Progenitor cell of endocrine pancreas (in vitro differentiated cells): ENCODE measurements at places on chromosomes 2 and 18. TPM values are rescaled to one million over a fixed set of nuclear protein-coding genes. Genes with fewer than 3 reads are reported as not detected.

MSTN gene
- 0.38 TPM in 2 replicates for total RNA-seq

ASXL3 gene
- total RNA-seq, result 18.0 and 23.0 TPM in 2 replicates

CEBPZOS gene
- total RNA-seq, result 0.84 and 1.0 TPM in 2 replicates

CCDC178 gene
- total RNA-seq, result 0.60 TPM in 1 of 2 replicates, not detected in the other

DNA sequence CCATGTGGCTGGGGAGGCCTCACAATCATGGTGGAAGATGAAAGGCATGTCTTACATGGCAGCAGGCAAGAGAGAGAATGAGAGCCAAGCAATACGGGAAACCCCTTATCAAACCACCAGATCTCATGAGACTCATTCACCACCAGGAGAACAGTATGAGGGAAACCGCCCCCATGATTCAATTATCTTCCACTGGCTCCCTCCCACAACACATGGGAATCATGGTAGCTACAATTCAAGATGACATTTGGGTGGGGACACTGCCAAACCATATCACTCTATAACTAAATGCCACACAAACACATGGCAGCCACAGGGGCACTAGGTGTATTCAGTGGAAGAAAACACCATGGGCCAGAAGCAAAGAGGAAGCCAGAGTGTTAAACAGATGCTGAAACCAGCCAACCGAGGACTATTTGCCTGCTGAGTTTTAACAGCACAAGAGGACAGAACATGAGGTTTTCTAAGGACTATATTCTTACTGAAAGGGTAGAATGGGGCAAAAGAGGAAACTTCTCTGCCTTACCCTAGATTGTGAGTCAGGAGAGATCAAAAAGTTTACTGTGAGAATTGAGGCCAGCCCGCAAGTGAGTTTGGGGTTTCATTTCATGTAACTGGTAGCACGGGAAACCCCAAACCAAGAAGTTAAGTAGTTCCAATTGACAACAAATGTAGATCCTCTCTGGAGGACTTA lies 49.2 kb downstream of the SIGLEC15 start:
- H3K27me3 ChIP-seq, result no peaks in the 10 kb centered on the region
- H3K4me3 ChIP-seq, result no peak overlapping the region
- no peak overlapping the region for H3K27ac ChIP-seq

DNA sequence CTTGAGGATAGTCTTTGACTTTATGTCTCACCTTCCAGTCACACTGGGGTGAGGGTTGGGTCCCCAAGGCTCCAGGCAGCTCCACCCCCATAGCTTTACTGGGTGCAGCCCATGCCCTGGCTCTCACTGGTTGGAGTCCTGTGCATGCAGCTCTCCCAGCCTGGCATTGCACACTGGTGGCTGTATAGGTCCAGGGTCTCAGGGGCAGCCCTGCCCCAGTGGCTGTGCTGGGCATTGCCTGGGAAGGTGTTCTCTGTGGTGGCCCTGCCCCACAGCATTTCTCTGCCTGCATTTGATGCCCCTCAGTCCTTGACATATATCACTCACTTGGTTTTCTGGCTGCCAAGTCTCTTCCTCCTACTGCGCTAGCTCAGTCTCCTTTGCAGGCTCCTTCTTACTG lies 21.2 kb downstream of the MPHOSPH10 start:
- DNase-seq, result no peak
- H3K36me3 ChIP-seq, result peaks cover 19% of the 10 kb centered on the region

DNA sequence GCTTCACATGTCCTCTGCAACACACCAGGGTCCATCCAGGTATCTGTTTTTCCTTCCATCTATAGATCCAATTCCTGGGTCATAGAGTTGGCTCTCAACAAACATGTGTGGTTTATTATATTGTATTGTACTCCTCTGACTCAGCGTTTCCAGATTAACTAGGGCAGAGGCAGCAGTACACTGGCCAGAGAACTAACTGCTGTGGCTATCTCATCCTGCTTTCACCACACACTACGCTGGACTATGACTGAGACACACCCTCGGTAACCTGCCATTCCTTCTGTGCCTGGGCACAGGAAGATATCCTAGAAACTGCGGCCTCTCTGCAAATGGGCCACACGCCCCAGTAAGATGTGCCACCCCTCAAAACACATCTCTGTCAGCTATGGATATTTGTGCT lies 159.8 kb upstream of the STK17B start:
- H3K36me3 ChIP-seq, result peaks cover under 1% of the 10 kb centered on the region
- no peaks in the 10 kb centered on the region for H3K27me3 ChIP-seq
- DNase-seq, result no peak
- H3K27ac ChIP-seq, result no peak overlapping the region
- no peaks in the 10 kb centered on the region for H3K4me1 ChIP-seq

GRCh38 chr2:2422621-2423020 lies 91.5 kb upstream of the MYT1L start:
- H3K4me1 ChIP-seq, result no peaks in the 10 kb centered on the region
- no peak overlapping the region for H3K27ac ChIP-seq
- no peaks in the 10 kb centered on the region for H3K27me3 ChIP-seq

- H3K27ac ChIP-seq, result no peak overlapping the region
- no peak overlapping the region for H3K4me3 ChIP-seq
- peaks cover 4% of the 10 kb centered on the region for H3K4me1 ChIP-seq
- H3K36me3 ChIP-seq, result no peaks in the 10 kb centered on the region
- H3K27me3 ChIP-seq, result peaks cover 3% of the 10 kb centered on the region
Measured at GRCh38 chr2:45813003-45813941, 161.8 kb downstream of the PRKCE start.

DNA sequence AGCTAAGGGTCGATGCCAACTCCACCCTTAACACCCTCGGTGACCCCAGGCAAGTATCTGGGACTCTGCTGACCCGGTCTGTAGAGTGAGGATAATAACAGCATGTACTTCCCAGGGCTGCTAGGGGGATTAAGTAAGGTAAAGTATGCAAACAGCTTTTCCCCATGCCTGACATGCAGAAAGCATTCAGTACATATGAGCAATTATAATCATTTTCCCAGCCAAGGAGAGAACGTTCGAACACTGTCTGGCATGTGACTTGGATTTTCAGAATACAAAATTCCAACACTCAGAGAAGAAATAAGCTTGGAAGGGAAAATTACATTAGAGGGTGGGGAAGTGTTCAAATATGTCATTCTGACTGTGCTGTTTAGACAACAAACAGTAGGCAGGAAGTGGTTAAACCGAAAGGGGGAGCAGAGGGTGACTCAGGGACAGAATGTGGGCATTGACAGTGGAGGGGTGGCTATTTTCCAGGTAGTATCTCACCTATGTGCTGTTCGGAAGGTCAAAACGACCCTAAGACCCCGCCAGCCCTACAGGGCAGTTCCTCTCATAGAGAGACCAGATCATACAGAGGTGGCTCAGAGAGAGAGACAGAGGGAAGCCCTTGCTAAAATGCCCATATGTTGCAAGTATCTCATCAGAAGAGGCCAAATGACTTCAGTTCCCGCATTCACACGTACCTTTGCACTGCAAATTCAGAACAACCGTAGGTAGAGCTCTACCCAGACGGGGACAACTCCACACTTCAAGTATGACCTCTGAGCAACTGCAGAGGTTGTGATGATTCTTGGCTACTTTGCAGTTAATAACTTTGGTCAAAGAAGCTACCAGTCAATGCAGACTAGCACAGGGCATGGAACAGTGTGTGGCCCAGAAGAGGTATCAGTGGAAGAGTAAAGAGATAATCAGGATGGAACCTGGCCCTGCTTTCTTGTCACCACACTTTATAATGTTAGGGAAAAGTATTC lies 14.8 kb downstream of the ASPRV1 start:
- H3K4me3 ChIP-seq, result no peak overlapping the region
- H3K27ac ChIP-seq, result no peak overlapping the region
- H3K4me1 ChIP-seq, result peaks cover 4% of the 10 kb centered on the region
- H3K27me3 ChIP-seq, result peaks cover 3% of the 10 kb centered on the region

- DNase-seq, result no peak
- no peaks in the 10 kb centered on the region for H3K4me1 ChIP-seq
- no peak overlapping the region for H3K4me3 ChIP-seq
- H3K27me3 ChIP-seq, result no peaks in the 10 kb centered on the region
- H3K27ac ChIP-seq, result no peak overlapping the region
- peaks cover 45% of the 10 kb centered on the region for H3K36me3 ChIP-seq
Measured at GRCh38 chr2:135063210-135063609, 11.1 kb downstream of the RAB3GAP1 start.

DNA sequence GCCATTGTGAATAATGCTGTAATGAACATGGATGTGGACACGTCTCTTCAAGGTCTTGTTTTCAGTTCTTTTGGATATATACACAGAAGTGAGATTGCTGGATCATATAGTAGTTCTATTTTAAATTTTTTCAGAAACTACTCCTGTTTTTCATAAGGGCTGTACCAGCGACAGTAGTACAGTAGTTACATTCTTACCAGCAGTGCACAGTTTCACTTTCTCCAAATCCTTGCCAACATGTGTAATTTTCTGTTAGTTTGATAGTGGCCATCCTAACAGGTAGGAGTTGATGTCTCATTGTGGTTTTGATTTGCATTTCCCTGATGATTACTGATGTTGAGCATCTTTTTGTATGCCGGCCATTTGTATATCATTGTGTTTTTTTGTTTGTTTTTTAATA lies 81.7 kb downstream of the EPC2 start:
- DNase-seq, result no peak
- H3K36me3 ChIP-seq, result peaks cover 18% of the 10 kb centered on the region
- H3K27ac ChIP-seq, result no peak overlapping the region
- no peak overlapping the region for H3K4me3 ChIP-seq

- no peaks in the 10 kb centered on the region for H3K27me3 ChIP-seq
- H3K4me3 ChIP-seq, result no peak overlapping the region
Measured at GRCh38 chr18:7824970-7825369, 257.9 kb downstream of the PTPRM start.

- H3K4me3 ChIP-seq, result no peak overlapping the region
- no peak for DNase-seq
- no peaks in the 10 kb centered on the region for H3K27me3 ChIP-seq
- H3K27ac ChIP-seq, result peak overlapping the region; percentile 78
Measured at GRCh38 chr18:23020555-23021294, 87.6 kb downstream of the RBBP8 start.

GRCh38 chr2:216083464-216084281 lies 2.0 kb downstream of the TMEM169 start:
- H3K27me3 ChIP-seq, result peaks cover 13% of the 10 kb centered on the region
- no peaks in the 10 kb centered on the region for H3K36me3 ChIP-seq

DNA sequence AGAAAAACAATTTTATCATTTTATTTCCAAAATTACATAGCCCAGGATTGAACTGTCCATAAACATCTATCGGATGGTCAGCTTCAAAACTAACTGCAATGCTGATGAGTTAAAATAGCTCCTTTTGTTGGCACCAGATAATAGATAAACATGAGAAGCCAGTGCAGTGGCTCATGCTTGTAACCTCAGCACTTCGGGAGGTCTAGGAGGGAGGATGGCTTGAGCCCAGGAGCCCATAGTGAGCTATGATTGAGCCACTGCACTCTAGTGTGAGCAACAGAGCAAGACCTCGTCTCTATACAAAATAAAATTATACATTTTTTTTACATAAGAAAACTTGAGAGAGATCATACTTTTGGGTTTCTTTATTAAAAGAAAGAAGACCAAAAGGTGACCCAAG lies 34.6 kb upstream of the IMPA2 start:
- H3K4me1 ChIP-seq, result peaks cover 29% of the 10 kb centered on the region
- no peaks in the 10 kb centered on the region for H3K27me3 ChIP-seq
- DNase-seq, result no peak
- H3K36me3 ChIP-seq, result no peaks in the 10 kb centered on the region

DNA sequence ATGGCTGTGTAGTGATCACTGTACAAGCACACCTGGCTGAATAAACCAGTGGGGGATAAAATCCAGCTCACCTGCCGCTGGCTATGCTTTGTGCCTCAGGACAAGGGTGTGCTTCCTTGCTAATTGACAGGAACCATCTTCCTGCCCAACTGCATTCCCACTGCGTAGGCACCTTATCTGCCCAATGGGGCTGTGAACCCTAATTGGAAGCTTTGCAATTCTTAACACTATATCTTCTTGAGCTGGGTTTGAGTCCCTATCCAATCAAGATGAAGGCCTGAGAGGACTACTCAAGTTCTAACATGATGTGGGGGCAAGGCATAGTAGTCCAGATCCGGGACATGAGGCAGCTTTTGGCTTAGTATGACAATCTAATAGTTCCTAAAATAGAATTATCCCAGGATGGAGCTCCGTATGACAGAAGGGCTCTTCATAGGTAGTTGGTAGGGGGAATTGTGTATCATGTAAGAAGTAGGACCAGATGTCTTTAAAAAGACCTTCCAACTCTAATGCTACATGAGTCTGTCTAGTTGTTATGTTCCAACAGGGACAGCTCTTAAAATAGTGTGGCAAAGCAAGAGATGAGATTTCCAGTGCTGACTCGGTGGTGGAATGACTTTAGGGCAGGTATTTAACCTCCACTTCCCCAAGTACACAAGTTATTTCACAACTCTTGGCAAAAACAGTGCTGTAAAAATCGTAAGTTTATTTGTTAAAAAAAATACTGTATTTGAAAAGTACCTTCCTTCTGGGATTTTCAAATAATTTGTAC lies 2.3 kb upstream of the TMEM150A start:
- H3K27me3 ChIP-seq, result no peaks in the 10 kb centered on the region
- H3K27ac ChIP-seq, result no peak overlapping the region
- H3K4me3 ChIP-seq, result peak overlapping the region; percentile 24
- H3K36me3 ChIP-seq, result peaks cover 6% of the 10 kb centered on the region
- peaks cover 15% of the 10 kb centered on the region for H3K4me1 ChIP-seq

DNA sequence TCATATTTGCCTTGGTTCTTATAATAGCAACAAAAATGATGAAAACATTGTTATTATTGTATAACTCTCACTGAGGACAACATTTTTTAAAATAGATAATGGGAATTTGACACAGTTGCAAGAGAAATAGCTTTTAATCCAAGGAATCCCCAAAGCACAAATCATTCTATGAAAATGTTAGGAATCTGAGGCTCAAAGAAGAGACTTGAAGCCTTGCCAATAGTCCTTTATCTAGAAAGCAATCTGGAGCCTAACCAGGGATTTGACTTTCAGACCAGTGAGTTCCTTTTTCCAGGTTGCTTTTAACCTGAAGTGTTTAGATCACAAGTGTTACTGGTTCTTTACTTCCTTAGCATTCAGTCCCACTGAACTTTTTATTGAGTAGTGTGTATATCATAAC lies 574.5 kb upstream of the ZEB2 start:
- H3K4me1 ChIP-seq, result peaks cover 5% of the 10 kb centered on the region
- H3K27me3 ChIP-seq, result no peaks in the 10 kb centered on the region
- H3K27ac ChIP-seq, result no peak overlapping the region

DNA sequence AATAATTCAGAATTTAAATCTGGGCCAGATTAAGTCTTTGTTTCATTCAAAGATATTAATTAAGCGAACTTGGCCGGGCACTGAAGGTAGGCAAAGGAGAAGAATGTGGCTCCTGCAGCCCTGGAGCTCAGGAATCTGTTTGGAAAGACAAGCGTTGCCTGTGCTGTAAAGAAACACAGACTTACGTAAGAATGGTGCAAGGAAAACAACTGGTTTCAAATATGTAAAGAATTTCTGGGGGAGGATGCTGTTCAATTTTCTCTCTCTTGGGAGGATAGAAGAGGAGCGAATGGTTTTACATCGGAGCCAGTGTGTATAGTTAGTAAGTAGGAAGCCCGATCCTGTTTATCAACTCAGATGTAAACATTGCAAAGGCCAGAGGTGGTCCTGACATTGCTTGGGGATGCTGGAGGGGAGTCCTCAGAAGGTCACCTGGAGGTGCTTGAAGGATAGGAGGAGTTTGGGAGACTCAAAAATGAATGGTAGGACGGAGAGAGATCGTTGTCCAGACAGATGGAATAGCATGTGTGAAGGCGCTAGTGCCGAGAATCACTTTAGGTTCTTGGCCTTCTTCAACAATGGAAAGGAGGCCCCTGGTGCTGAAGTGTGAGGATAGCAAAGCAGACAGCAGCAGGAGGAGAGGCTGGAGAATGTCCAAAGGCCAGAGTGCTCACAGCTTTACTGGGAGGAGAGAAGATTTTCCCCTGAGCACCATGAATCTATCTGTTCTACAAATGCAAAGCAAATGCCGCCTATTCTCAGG lies 456.1 kb downstream of the LPIN1 start:
- no peaks in the 10 kb centered on the region for H3K36me3 ChIP-seq
- no peak overlapping the region for H3K4me3 ChIP-seq
- H3K4me1 ChIP-seq, result peaks cover 7% of the 10 kb centered on the region
- H3K27me3 ChIP-seq, result peaks cover 18% of the 10 kb centered on the region
- no peak for DNase-seq
